ENCODE measurements at places on chromosomes 16 and 17.
A peak's percentile ranks its signal among the peaks of the same experiment; 100 is the strongest.

DNA sequence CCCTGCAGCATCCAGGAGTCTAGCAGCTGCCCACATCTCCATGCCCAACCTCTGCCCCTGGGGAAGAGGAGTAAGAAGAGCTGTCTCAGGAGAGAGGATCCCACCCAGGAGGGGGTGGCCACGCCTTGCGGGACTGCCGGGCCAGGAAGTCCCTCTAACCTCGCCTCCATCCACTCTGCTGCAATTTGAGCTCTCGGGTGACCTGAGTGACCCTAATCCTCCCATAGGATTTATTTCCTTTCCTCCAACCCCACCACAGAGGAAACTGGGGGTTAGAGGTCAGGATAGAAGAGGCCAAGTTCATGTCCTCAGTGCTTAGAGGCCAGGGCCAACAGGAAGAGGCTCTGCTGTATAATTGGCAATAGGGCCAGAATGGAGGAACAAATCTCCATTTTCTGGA lies 22.6 kb upstream of the NGFR start:
- DNase-seq: no peak

- no peak for DNase-seq
Observed at GRCh38 chr17:28505986-28506665, at the start of gene FOXN1. Gene FOXN1 (plus strand): TSS chr17:28506348. CDS start chr17:28523970, 17,622 bp downstream.

GRCh38 chr17:27354491-27355081 lies 60.7 kb downstream of the WSB1 start:
- DNase-seq: no peak

GRCh38 chr16:10862438-10862837 lies 14.6 kb upstream of the CIITA start:
- DNase-seq: no peak

- no peak for DNase-seq
Observed at GRCh38 chr16:81632392-81633146, 146.5 kb upstream of the PLCG2 start.

DNA sequence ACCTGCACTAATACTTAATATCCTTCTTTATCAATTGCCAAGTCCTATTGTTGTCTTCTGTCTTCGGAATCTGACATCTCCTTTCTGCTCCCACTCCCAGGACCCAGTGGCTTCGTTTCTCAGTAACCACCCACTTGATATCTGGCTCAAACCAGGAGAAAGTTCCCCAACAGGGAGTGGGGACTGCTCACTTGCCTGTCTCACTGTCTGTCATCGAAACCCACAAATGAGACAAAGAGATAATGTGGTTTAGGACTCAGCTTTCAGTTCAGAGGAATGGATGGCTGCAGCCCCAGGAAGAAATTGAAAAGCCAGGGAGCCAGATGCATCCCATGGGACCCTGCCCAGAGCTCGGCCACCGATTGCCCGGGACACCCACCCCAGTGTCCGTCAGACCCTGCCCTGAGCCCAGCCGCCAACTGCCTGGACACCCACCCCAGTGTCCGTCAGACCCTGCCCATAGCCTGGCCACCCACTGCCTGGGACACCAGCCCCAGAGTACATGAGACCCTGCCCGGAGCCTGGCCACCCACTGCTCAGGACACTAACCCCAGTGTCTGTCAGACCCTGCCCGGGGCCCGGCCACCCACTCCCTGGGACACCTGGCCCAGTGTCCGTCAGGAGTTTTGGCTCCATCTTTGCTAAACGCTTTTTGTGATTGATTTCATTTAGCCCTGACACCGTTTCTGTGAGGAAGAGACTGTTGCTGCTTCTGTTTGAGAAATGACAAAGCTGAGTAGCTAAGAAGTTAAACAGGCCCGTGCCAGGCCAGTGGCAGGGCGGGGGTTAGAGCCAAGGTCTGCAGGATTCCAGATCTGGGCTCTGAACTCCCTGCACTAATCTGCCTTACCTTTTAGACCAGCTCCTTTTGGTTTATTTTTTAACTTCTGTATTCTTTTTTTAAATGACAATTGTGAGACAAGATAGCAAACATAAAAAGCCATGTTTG lies 251.4 kb downstream of the PHKB start:
- DNase-seq: no peak

GRCh38 chr17:27569257-27569722 lies 61.7 kb upstream of the LGALS9 start:
- peak; percentile 56 for DNase-seq

DNA sequence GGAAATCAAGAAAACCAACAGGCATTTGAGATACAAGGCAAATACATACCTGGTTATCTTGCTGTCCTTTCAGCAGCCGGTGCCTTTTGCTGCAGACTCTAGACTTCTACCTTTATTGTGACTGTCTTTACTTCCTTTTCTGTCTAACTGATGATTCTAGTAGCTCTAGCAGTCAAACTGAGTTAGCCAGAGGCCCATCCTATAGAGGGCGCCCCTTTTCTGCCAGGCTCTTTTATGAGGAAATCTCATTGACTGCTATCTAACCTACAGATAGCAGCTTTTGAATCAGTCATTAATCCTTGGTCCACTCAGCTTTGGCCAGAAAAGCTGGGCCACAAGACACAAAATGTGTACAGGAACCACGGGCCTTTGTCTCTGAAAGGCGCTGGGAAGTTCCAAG lies 87.5 kb upstream of the WSB1 start:
- DNase-seq: no peak

GRCh38 chr17:32265192-32265923 lies at the start of gene RHBDL3:
Gene RHBDL3 (plus strand): TSS chr17:32265832. CDS start chr17:32266190, 358 bp downstream.
- no peak for DNase-seq

- DNase-seq: peak; percentile 66
Observed at GRCh38 chr17:73271072-73271471, 9.4 kb upstream of the CPSF4L start.

DNA sequence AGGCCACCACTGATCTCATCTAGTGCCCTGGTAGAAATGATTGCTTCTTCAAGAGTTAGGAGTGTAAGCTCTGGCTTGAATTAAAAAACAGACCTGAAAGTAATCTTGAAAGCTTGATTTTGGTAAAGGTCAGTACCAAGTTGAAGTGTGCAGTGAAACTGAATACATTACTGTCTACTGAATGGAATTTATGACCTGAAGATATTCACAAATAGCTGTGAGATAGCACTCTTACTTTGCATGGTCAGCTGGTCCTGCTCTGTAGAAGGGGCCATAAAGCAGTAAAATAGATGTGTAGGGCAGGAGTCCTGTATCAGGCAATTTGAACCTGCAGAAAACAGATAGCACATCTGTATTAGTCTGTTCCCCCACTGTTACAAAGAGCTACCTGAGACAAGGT lies 78.6 kb downstream of the MYH13 start:
- DNase-seq: no peak

DNA sequence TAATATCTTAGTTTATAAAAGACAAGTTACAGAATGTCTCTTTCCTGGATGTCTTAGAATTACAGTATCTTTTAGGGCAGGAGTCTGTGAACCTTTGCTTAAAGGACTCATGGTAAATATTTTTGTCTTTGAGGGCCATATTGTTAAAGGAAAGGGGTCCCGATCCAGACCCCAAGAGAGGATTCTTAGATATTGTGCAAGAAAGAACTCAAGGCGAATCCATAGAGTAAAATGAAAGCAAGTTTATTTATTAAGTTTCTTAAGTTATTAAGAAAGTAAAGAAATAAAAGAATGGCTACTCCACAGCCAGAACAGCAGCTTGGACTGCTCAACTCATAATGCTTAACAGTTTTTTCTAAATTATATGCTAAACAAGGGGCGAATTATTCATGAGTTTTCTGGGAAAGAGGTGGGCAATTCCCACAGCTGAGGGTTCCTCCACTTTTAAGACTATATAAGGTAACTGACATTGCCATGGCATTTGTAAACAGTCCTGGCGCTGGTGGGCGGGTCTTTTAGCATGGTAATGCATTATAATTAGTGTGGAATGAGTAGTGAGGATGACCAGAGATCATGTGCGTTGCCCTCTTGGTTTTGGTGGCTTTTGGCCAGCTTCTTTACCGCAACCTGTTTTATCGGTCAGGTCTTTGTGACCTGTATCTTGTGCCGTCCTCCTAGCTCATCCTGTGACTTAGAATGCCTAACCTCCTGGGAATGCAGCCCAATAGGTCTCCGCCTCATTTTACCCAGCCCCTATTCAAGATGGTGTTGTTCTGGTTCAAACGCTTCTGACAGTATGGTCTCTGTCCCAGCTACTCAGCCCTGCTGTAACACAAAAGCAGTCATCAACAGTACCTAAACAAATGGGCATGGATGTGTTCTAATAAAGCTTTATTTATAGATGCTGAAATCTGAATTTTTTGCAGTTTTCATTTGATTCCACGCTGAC lies 53.2 kb downstream of the BMERB1 start:
- DNase-seq: no peak

- peak; percentile 31 for DNase-seq
Observed at GRCh38 chr17:4074831-4075495, 67.9 kb downstream of the ZZEF1 start.

- no peak for DNase-seq
Observed at GRCh38 chr17:76398523-76399174, 14.2 kb downstream of the SPHK1 start.

DNA sequence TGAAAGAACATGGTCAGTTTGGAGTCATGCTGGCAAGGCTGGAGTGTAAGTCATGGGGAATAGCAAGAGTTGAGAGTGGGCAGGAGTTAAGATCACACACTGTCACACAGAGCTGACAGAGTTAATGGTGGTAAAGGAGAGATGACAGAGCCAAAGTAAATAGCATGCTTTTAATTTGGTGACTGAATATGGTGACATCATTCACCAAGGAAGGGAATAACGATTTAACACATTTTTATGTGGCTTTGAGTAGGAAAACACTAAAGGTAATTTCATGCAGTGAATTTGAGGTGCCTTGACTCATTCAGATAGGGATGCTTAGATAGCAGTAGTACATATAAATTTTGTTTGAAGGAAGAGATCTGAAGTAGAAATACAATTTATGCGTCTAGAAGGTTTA lies 42.1 kb downstream of the SYNRG start:
- no peak for DNase-seq

DNA sequence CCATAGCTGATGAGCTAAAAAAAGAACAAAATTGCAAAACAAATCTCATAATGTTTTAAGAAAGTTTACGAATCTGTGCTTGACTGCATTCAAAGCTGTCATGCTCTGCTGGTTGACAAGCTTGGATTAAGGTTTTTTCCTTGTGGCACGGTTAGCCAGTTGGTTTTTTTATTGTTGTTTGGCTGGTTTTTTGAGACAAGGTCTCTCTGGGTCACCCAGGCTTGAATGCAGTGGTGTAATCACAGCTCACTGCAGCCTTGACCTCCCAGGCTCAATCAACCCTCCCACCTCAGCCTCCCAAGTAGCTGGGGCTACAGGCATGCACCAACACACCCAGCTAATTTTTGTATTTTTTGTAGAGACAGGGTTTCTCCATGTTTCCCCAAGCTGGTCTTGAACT lies 45.7 kb downstream of the PHKB start:
- no peak for DNase-seq

- no peak for DNase-seq
Observed at GRCh38 chr17:64162554-64162953, 32.6 kb upstream of the ERN1 start.

GRCh38 chr17:1787301-1787902 lies 25.5 kb downstream of the SERPINF1 start:
- no peak for DNase-seq

- DNase-seq: peak; percentile 54
Observed at GRCh38 chr17:28372203-28372944, 880 bp downstream of the SARM1 start.

DNA sequence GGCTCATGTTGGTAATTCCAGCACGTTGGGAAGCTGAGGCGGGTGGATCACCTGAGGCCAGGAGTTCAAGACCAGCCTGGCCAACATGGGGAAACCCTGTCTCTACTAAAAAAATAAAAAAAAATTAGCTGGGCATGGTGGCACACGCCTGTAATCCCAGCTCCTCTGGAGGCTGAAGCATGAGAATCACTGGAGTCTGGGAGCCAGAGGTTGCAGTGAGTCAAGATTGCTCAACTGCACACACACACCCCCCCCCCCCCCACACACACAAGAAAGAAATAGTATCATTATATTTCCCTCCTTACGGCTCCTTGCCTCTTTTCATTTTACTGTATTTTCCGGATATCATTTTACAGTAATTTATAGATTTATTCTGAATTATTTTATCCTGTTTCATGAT lies 963.1 kb upstream of the GOT2 start:
- DNase-seq: no peak

DNA sequence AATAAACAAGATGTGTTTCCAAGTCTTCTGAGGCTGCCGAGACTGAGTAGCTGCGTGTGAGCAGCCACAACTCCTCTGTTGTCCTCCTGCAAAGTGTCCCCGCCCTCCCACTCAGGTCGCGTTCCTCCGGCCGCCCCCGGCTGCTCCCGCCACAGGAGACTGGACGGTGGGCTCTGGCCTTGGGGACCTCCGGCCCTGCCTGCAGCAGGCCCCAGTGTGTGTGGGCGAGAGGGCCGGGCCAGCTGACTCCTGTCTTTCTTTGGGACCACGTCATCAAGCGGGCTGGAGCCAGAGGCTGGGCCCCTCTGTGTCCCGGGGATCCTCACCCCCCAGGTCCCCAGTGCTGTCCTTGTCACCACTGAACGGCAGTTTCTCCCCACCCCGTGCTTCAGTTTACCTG lies 175.3 kb downstream of the NPIPB11 start:
- DNase-seq: no peak

DNA sequence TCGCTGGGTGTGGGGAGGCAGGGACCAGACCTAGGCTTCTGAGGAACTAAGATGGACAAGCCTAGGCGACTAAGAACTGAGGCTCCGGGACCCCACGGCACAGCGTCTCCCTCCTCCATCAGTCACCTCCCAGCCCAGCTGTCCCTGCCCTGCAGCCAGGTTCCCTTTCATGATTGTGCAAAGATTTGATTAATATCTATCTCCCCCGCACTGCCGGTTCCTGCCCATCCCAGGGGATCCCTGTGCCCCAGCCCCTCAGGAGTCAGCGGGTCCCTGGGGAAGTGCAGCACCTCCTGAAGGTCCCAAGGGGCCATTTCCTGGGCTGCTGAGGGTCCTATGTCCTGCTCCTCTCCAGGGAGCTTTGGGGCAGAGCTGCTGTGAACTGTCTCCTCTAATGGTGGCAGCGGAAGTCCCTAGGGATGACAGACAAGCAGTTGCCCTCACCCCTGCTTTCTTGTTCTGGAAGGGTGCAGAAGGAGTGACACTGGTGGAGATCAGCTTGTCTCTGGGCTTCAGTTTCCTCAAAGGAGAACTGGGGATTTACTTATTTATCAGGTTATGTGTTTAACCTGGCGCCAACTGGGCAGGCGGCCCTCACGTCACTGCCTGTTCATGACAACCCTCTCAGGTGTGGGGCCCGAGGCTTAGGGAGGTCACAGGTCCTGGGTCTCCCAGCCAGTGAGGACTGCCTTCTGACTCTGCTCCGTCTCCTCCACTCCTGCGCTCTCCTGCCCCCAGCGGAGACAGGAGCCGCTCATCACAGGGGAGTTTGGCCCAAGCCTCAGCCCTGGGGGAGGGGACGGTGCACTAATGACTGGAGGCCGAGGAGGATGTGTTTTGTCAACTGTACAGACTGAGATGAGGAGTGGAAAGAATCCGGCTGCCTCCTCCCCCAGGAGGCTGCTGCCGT lies 1.9 kb upstream of the C16orf74 start:
- DNase-seq: no peak
